ENCODE measurements at places on chromosomes 5 and 9.

DNA sequence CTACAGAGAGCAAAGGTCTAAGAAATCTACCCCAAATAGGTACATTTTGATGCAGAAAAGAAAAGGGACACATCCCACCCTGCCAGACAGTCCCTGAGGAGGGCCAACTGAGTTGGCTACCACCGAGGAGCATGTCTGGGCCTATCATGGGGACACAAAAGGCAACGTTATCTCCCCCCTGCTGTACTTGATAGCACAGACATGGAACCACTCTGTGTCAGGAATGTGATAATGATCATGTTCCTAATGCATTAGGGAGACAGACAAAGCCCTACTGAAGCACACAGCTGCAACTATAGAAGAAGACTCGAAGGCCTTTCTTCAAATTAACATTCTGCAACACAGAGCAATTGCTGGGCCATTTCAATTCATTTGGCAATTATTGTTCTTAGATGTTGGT lies 84.5 kb downstream of the ENC1 start:
- DNase-seq = no peak

GRCh38 chr5:55480781-55481180 lies 54.0 kb downstream of the PLPP1 start:
- DNase-seq = no peak

DNA sequence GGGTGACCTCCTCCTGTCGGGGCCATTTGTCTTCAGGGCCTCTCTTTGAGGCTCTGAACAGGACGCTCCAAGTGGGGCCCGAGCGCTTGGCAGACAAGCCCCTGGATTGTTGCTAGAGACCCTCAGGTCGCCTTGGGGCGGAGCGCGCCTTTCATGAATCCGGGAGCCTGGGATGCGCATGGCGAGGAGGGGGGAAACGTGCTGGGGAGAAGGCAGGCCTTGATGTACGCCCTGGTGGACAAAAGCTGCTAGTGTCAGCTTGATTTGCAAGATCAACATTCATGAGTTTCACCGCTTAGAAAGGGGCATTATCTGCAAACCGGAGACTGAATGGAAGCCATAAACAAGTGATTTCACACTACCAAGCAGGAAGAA lies 226.3 kb downstream of the SMARCA2 start:
- peak; percentile 49 for DNase-seq

- DNase-seq = no peak
These were observed 79.2 kb upstream of the TGFBR1 start for GRCh38 chr9:99025616-99026270.

- no peak for DNase-seq
These were observed 234.4 kb upstream of the MPDZ start for GRCh38 chr9:13513716-13514444.

GRCh38 chr9:19385786-19386501 lies 5.9 kb upstream of the RPS6 start:
- DNase-seq = no peak

GRCh38 chr9:33163433-33164137 lies 3.6 kb downstream of the B4GALT1 start:
- DNase-seq = no peak

- no peak for DNase-seq
These were observed 19.4 kb downstream of the GARNL3 start for GRCh38 chr9:127283917-127284497.

DNA sequence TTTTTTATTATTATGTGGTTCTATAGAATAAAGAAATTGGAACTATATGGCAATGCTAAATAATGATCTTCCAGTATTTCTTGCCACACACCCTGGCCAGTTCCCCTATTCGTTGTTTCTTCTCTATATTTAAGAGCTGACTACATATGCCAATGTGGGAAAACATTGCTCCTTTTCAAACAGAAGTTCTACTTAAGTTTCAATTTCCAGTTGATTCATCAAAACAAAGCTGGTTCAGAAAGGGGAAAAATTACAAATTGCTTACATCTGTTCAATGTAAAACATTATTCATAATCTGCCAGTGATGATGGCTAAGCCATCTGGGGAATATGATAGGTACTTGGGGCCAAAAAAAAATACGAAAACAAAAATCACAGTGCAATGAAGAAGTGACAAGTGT lies 76.9 kb downstream of the ST8SIA4 start:
- peak; percentile 76 for DNase-seq

GRCh38 chr5:11258001-11258400 lies 497.0 kb upstream of the DAP start:
- no peak for DNase-seq

- no peak for DNase-seq
These were observed 19.5 kb downstream of the PCDHGC5 start for GRCh38 chr5:141508440-141508797.

DNA sequence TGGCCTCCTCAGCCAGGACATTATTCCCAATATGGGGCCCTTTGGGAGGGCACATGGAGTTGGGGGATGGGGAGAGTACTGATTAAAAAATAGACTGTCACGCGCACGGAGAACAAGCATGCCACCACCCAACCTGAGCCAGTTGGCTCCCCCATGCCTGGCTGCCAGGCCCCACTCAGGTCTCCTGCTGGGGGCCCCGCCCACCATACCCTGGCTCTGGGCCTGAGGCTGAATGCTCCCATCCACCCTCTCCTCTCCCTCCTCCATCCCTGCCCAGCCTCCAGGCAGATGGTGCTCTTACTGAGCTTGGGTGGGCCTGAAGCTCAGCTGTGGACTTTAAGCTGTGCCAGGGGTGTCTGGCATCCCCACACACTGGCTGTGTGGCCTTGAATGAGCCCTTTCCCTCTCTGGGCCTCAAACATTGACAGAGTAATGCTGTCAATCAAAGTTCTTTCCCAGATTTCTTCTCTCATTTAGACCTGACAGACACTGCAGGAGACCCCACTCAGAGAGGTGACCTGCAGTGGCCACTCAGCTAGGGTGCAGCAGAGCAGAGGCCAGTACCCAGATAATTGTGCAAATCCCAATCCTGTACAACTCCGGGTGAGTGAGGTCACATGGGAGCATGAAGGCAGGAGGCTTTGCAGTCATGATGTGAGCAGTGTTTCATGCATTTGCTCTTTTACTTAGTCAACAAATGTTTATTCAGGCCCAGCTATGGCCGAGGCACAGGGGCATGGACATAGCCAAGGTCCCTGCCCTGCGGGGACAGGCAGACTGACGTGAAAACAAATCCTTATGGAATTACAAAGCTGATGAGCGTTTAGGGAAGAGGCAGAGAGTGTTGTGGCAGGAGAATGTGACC lies 9.8 kb upstream of the SYNPO start:
- DNase-seq = peak; percentile 87

DNA sequence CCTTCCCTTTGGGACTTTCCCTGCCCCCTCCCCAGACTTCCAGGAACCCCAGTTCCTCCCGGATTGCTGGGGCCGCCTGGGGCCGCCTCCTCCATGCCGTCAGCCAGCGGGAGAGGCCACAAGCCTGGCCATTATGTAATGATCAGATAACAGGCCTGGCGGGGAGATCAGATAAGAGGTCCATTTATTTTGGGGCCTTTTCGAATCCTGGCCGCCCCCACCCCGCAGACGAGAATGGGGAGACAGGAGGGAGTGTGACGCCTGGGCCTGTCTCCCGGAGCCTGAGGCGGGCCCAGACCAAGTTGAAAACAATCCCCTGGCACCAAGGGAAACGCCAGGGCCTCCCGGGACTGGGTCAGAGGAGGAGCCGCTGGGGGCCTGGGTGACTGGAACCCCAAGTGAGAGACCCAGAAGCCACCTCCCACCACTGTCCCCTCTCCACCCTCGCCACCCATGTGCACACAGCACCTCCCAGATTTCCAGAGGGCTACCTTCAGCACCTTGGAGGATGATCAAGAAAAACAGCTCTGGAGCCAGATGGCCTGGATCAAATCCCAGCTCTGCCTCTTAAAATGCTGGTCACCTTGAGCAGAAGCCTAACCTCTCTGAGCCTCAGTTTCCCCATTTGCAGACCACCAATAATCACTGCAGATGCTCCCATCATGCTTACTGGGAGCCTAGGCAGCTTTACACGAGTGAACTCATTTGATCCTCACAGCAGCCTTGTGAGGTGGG lies 7.8 kb downstream of the ENG start:
- no peak for DNase-seq

DNA sequence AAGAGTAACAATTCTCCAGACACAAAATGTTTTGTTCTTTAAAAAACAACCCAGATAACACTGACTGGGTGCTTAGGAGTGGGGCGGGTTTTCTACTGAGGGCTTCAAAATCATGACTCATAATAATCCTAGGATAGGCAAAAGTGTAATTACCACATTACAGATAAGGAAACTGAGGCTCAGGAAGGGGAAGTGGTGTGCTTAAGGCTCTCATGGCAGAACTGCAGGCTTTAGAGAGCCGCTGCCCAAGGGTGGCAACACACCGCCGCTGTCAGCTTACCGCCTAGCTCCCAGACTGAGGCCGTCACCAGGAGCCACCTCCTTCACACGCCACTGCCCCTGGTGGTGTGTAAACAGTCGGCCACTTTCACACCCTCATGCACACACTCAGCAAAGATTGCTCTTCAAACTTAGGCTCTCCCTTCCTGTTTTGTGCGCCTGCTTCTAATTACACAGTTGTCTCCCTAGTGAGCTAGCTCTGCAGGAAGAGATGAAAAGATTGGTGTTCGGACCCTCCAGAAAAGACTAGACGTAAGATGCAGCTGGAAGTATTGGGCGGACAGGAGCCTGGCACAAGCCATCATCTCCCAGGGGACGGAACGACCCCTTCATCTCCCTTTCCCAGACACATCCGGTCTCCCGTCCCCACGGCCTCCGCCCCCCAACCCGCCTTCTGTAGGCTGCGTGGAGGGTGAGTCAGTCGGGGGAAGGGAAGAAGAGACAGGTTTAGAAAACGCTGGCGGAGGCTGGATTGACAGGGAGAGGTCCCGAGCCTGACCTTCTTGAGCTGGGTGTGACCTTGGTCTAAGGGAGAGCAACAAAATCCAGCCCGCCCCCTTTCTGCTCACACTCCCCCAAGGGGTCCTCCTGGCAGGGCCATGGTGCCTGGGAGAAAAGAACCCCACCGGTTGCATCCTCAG lies 162.7 kb downstream of the SYK start:
- DNase-seq = no peak

DNA sequence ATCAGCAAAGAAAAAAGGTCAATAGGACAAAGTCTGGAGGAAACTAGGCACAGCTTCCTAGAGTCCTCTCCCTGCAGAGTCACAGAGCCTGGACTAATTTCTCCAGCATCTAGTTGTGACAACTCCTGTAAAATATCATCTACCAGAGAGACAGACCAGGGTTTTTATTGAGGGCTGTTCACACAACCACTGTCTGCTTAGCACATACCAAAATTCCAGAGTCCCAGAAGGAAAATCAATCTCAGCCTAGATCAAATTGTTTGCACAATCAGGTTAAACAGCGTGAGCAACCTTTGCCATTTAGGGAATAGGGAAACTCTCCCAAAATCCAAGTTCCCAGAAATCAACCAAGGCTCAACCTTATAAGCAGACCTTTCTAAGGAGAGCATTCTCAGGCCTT lies 190.3 kb downstream of the SYK start:
- DNase-seq = no peak
